OCI-M1 (cell line): ENCODE measurements at places on chromosomes 16 and 17.

DNA sequence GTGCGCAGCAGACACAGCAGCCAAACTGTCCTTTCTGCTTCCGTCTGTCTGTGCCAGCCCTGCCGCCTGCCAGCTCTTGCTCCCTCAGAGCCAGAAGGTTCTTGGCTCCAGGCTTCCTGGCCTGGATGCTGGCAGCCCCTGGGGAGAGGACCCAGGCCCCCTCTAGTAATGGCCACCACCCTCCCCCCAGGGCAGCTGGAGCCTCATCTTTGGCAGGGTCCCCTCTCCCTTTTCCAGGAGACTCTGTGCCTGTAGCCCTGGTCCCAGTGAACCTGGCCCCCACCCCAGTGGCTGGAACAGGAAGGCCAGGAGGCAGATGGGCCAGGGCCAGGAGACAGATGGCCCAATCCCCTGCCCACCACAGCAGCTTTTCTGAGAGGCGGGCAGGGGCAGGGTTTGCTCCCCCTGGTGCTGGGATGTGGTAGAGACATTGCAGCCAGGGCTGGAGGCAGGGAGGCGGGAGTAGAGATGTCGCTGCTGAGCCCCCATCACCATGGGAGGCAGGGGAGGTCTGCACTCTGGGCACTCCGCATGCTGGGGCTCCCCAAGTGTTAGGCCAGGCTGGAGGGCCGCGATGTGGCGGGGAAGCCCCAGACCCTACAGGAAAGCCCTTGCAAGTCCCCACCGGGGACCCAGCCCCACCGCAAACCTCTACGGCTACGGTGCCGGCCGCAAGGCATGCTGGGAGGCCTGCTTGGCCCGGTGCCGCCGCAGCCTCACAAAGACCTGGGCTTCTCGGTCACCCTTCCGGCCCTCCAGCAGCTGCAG is 16.7 kb downstream of the UNC13D start:
- DNase-seq, result peak; percentile 44

GRCh38 chr16:81775570-81775969 is 3.5 kb upstream of the PLCG2 start:
- no peak for DNase-seq

DNA sequence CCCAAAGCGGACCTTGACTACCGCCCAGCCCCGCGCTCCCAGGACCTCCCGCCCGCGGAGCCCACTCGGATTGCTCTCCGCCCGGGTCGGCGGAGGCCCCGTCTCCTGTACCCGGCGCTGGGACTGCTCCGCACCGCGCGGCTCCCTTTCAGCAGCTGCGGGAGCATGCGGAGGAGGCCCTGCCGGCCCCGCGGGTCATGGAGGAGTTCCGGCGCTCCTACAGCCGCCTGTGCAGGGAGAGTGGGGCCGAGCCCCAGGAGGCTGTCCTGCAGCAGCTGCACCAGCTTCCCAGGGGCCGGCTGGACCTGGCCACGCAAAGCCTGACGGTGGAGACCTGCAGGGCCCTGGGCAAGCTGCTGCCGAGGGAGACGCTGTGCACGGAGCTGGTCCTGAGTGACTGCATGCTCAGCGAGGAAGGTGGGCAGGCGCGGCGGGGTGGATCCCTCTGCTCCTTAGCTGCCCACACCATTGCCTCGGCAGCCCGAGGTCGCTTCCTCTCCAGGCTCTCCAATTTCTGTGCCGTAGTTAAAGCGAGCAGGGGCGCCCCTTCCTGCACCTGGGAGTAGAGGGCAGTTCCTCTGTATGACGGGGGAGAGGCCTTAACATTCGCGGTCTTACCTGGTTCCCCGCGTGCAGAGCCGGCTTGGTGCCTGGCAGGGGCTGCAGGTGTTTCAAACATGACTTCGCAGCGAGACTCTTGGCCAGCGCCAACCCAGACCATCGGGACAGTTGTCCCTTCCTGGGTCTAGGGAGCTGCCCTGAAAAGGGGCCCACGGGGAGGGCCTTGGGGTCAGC is 539 bp downstream of the LRRC45 start:
- no peak for DNase-seq

GRCh38 chr16:87583453-87584131 is 18.7 kb upstream of the JPH3 start:
- DNase-seq, result no peak

- peak; percentile 78 for DNase-seq
Observed at GRCh38 chr17:68290955-68291835, at the start of the genes ARSG and SLC16A6. ARSG (plus strand) TSS chr17:68291495; CDS start chr17:68307494, 15,999 bp downstream. SLC16A6 (minus strand) TSS chr17:68291127; CDS start chr17:68278320, 12,807 bp downstream.

DNA sequence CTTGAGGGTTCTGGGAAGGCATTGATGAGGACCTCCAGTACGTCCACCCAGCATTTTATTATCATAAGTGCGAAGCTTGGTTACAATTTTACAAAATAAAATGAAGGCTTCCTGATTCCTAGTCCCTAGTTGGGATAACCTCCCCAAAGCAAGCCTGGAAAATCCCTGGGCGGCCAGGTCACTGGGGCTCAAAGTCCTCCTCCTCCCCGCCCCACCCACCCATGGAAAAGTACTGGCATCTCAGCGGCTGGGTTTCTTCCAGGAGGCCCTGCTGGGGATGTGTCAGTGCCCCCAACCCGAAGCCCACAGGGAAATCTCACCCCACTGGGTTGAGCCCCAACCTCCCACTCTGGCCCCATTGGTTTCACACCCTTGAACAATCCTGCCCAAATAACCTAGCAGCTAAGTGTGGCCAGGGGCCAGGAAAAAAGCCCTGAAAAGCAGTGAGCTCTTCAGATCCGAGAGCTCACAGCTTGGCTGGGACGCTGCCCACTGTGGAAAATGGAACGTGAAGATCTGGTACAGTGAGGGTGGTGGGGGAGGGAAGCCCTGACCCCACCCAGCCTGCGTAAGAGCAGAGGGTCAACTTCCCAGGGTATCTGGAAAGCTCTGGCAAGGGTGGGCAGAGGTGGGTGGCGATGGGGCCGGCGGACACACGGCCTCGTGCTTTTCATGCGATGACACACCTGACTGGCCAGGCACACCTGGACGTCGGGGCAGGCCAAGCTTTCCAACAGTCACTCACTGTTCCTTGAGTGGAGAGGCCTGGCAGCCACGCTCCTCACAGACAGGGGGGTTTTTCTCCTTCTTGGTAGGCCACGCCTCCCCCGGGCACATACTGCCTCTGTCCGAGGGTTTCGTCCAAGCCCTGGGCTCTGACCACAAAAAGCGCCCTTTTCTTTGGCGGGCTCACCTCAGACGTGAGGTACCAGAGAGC is 324.5 kb downstream of the SOX9 start:
- DNase-seq, result no peak

- DNase-seq, result no peak
Observed at GRCh38 chr16:78494105-78494504, 394.7 kb downstream of the WWOX start.

DNA sequence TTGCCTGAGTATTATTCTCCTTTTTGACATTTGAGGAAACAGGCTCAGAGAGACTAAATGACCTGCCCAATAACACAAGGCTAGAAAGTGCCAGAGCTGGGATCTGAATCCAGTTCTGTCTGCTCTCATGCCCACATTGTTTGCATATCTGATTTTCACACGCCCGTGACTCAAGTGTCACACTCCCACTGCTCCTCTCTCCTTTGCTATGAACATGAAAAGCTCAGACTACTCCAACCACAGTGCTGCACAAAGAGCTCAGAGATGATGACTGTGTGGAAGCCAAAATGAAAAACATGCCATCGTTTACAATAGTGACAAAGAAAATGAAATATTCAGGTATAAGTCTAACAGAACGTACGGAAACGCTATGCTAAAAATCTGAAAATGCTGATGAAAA is 107.9 kb downstream of the SMG6 start:
- DNase-seq, result peak; percentile 63

DNA sequence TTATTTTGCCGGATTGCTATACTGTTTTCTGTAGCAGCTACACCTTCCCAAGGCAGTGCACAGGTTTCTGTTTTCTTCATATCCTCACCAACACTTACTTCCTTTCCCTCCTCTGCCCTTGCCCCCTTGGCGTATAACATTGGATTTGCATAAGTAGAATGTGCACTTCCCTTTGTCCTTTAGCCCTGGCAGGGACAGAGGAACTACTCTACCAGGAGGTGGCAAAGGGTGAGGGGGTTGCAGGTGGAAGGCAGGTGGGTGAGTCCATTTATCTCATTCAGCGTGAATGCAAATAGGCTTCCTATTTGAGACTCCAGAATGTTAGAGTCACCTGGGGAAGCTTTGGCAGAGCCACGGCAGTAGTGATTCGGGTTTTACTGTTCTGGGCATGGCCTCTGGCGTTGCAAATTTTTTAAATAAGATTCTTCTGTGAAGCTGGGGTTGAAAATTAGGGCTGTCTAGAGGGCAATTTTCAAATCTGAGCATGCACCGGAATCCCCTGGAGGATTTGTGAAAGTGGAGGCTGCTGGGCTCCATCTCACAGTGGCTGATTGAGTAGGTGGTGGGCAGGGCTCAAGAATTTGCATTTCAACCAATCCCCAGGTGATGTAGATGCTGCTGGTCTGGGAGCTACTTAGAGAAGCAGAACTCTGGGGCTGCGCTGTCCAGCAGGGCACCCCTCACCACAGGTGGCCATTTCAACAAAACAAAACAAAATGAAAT is 84.7 kb downstream of the PLCG2 start:
- no peak for DNase-seq

GRCh38 chr17:44187131-44187899 is 543 bp downstream of the TMUB2 start:
- peak; percentile 59 for DNase-seq

- DNase-seq, result no peak
Observed at GRCh38 chr16:57676553-57677085, 8.5 kb downstream of the ADGRG3 start.

DNA sequence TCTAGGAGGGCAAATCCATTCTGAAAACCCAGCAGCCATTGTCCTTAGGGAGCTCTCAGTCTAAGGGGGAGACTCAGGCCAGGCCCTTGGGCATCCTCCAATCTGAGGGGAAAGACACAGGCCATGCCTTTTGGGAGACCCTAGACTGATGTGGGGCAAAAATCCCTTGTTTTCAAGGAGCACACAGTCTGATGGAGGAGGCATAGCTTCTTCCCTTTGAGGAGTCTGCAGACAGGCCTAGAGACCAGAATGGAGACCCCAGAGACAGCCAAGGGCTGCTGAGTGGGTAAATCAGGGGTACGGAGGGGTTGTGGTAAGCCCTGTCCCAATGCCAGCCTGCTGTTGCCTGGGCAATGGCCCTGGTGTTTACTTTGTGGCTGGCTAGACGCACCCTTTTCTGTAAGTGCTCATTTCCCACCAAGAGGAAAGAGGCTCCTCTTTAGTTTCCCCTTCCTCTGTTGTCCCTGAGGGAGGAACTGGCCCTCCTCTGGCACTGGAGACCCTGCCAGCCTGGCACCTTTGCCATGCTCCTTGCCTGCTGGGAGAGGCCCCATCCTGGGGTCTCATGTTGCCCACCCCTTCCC is 19.3 kb downstream of the ARHGAP23 start:
- no peak for DNase-seq

- no peak for DNase-seq
Observed at GRCh38 chr16:67926181-67926750, 5.4 kb downstream of the CTRL start.

- no peak for DNase-seq
Observed at GRCh38 chr17:70270554-70270953, 101.2 kb downstream of the KCNJ2 start.

GRCh38 chr17:65519462-65519861 is 42.0 kb downstream of the AXIN2 start:
- DNase-seq, result no peak

GRCh38 chr17:49123061-49123460 is 9.5 kb upstream of the B4GALNT2 start:
- no peak for DNase-seq

DNA sequence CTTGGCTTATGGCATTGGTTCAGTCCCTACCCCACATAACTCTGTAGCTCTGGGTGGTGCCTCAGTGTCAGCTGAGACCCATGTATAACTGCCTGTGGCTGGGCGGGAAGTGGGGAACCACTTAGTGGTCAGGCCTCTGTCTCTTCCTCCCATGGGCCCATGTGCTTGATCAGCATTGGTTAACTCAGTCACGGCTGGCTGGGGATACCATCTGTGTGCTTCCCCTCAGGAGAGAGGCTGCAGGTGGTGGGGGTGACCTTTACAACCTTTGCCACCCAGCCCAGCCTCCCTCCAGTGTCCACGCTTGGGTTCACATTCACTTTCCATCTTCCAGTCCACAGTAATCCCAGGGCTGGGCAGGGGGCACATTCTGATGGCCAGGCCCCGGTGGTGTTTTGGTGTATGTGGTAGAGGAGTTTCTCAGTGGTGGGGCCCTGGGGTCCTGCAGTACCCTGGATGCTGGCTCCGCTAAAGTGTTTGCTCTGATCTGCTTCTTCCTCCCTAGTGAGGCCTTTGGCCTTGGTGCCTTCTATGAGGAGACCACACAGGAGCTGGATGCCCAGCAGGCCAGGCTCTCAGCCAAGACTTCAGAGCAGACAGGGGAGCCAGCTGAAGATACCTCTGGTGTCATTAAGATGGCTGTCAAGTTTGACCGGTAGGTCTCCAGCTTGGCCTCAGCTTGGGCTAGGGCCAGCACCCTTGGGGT is 10.2 kb upstream of the NFATC3 start:
- peak; percentile 22 for DNase-seq

DNA sequence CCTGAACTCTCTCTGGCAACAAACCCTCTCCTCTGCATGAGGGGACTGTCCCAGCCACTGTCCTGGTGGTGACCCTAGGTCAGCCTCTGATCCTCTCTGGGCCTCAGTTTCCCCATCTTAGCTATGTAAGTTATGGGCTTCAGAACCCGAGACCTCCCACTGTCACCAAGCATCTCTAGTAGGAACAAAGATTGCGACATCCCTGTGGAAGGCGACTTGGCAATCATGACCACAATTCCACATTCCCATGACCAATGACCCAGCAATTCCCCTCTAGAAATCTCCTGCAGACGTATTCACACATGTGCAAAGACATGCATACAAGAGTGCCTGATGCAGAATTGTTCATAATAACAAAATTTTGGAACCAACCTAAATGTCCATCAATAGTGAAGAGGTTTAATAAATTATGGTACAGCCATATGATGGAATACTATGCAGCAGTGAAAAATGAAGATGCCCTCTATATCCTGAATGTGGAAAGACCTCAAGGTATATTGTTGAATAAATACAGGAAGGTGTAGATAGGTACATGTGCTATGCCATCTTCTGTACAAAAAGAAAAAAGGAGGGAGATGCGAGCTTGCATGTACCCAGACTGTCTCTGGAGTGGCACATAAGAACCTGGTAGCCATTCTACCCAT is 21.2 kb downstream of the CNGB1 start:
- no peak for DNase-seq

DNA sequence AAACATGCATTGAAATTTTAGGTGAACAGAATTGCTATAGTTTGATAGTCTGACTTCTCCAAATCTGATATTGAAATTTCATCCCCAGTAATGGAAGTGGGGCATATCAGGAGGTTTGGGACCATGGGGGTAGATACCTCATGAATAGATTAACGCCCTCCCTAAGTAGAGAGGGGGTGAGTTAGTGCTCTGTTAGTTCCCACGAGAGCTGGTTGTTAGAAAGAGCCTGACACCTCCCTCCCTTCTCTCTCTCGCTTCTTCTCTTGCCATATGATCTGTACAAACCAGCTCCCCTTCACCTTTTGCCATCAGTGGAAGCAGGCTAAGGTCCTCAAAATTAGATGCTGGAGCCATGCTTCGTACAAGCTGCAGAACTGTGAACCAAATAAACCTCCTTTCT is 78.8 kb downstream of the BRIP1 start:
- no peak for DNase-seq
